ENCODE measurements at places on chromosomes 1 and 21. TPM values are rescaled to one million over a fixed set of nuclear protein-coding genes. Genes with fewer than 3 reads are reported as not detected.

MLLT11 gene
- total RNA-seq: 52.7 TPM

GRCh38 chr1:167629681-167630567 is at the start of gene RCSD1:
Gene RCSD1 (plus strand): TSS chr1:167630232. CDS start chr1:167630424, 192 bp downstream.
- peak; percentile 17 for DNase-seq

YY1AP1 gene
- 23.9 TPM for total RNA-seq

ERRFI1 gene
- total RNA-seq: 81.0 TPM

CHI3L2 gene
- total RNA-seq: not detected

DNA sequence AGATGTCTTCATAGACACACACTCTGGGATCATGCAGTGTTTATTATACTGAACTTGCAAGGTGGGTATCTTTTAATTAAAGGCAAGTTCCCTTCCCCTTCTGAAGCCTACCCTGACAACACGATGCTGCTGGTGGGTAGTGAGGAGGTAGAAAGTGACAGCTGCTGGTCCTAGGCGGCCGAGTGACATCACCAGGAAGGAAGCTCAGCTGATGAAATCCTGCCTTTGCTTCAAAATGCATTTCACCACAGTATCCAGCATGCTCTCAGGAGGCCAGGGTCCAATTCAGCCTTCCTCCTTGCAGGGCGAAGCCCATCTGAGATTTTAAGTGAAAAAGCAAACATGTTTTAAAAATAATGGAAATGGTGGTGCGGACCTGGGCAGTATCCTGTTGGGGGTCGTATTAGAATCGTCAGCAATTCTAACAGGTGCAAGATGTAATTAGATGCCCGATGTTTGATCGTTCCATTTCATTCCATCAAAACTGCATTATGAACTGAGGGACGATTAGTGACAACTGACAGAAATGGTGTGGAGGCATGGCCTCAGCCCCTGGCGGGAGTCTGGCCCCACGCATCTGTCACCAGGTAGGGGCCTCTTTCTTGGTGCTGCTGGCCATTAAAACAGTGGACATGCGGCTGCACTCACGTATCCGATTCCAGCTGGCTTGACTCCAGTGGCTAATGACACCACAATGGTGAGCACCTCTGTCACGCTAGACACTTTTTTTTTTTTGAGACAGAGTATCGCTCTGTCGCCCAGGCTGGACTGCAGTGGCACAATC is 324.8 kb upstream of the C1orf174 start:
- no peak for DNase-seq

- DNase-seq: no peak
These were observed 2.6 kb downstream of the PADI2 start for GRCh38 chr1:17116643-17117042.

DNA sequence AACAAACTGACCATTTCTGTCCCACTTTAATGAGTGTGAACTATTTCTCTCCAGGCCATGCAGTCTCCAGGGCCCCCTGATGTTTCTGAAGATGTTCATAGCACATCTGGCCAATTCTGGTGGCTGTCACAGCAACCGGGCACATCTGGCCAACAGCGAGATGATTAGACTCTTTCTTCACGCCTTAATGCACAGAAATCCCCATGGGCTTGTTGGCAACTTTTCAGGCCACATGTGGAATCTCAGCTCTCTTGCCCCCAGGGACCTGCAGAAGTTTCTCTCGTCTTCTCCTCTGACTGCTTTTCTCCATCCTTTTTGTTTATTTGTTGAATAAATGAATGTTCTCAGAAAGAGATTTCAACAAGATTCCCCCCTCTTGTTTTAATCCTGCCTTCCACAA is 71.2 kb upstream of the HMGB4 start:
- DNase-seq: no peak

NPHS2 gene
- not detected for total RNA-seq

NCMAP gene
- total RNA-seq: not detected

DNA sequence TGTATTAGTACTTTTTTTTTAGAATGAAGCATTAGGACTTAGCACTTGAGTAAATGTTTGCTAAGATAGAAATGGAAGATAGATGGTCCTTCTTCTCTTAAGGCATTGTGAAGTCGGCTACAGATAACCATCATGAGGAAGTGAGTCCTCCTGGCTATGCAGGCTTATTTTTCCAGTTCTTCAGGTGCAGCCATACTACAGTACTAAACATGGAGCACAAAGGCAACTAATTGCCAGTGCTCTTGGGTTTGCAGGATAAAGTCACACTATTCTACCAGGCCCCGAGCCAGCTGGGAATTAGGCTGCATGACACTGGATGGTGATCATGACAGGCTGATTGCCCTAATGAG is 197.3 kb upstream of the SGIP1 start:
- DNase-seq: no peak

DNA sequence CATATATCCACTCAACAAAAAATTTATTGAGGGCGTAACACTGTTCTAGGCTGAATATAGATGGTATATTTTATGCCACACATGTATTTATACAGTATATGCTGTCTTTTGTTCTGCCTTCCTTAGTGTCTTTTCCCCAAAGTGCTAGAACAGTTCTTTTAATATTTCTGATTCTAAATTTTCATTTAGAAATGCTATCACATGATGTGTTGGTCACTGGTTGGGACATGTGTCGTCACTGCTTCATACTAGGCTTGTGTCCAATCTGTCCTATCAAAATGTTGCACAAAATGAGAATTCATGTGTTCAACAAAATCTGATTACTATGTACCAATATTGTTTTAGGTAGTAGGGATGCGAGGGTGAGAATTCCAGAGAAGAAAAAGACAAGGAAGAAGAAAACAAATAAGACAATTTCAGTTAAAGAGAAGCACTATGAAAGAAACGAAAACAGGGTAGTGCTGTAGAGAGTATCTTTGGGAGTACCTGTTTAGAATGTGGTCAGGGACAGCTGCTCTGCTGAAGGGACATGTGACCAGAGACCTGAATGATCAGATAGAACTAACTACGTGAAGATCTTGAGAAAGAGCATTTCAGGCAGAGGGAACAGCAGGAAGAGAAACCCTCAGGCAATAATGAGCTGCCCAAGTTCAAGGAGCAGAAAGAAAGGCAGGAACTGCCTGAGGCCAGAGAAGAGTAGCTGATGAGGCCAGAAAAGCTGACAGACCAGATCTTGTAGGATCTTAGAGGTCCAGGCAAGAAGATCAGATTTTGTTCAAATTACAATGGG is 1.3 kb downstream of the KMO start:
- DNase-seq: no peak

LRRC71 gene
- not detected for total RNA-seq

GRCh38 chr21:31725202-31725839 is 6.6 kb downstream of the SCAF4 start:
- no peak for DNase-seq

DNA sequence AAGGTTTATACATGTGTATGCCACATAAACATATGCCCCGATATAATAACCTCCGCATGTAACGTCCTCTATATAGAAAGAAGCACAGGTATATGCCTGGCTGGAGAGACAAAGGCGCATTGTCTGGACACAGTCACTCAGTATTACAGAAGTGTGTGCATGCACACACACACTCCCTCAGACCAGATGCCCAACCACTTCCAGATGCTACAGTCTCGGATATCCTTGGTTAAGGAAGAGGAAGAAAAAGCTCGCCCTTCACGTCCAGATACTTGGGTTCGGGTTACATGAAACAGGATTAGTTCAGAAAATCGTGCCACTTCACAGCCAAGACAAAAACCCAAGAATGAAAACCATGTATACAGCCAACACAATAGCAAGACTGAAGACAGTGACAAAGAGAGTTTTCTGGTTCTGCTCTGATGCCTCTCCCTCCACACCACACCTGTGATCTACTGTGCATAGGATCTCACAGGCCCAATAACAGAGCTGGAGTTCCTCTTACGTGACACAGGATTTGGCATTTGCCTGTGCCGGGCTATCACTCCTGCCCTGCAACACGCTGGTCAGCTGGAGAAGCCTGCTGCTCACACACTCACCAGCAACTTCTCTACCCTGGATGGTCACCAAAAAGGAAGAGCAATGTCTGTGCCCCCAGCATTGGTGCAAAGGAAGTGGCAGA is 75.0 kb downstream of the SSBP3 start:
- DNase-seq: no peak

GRCh38 chr1:244456586-244456985 is 4.5 kb upstream of the CATSPERE start:
- no peak for DNase-seq

- DNase-seq: no peak
These were observed 180.2 kb upstream of the MAP1LC3C start for GRCh38 chr1:242178924-242179708.

DNA sequence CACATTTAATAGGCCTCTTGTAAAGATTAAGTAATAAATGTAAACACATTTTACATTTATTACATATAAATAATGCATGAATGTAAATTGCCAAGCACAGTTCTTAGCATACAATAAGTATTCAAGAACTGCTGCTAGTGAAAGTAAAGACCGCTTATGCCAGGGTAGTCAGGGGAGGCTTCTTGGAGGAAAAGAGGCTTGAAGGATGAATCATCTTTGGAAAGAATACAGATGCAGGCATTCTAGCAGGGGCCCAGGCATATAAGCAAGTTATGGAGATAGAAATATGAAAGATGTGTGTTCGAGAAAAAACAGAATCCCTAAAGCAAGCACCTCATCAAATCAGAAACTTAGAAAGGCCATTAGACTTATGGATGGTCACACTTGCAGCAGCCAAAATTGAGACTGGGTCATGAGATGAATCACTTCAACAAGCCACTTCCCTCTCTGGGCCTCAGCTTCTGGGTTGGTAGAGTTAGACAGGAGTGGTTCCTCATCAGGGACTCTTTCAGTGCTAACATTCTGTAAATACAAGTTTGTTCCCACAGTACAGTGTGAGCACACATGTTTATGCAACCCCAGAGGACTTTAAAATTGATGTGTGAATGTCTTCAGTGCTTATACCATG is 79.8 kb upstream of the ROR1 start:
- peak; percentile 55 for DNase-seq

DNA sequence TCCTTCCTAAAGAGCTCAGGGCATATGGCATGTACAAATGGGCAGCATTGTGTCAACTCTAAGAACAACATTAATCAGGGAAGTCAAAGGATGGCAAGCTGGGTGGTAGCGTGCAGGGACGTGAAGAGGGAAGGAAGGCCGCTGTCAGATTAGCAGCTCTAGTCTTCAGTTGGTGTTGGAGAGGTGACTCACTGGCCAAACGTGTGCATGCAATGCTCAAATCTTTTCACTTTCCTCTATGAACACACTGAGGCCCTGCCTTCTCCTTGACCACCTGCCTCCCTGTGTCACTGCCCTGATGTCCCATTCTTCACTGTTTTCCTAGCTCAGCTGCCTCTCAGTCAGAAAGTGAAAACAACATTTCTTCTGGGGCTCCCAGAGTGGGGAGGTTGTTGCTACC is 5.9 kb upstream of the PIGR start:
- peak; percentile 39 for DNase-seq

- DNase-seq: no peak
These were observed 4.2 kb downstream of the HLCS start for GRCh38 chr21:36962098-36962780.

DNA sequence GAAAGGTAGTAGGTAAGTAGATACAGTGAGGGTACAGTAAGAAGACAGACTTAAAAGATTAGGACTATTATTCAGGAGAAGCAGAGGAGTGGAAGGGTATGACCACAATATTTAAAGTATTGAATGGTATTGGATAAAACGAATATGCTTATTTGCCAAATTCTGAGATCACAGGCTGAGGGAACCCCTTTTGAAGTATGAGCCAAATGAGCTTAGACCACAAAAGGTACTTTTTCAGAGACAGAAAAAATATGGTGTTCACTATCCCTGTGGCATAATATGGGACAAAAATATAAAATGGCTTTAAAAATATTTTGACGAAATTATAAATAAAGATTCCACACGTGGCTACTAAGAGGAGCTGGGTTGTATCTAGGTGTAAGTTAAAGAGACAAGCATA is 880 bp upstream of the MTF2 start:
- no peak for DNase-seq

GRCh38 chr1:180527101-180527669 is 24.8 kb upstream of the ACBD6 start:
- peak; percentile 60 for DNase-seq

DNA sequence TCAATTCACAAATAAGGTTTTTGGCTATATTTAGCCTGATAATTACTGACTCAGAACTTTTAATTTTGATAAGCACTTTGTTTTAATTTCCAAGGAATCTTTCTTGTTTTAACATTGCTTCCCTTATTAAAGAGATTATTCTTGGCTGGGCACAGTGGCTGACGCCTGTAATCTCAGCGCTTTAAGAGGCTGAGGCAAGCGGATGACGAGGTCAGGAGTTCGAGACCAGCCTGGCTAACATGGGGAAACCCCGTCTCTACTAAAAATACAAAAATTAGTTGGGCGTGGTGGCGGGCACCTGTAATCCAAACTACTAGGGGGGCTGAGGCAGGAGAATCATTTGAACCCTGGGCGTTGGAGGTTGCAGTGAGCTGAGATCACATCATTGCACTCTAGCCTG is 13.8 kb downstream of the ALG14 start:
- no peak for DNase-seq

GRCh38 chr1:36965275-36966159 is 68.8 kb downstream of the GRIK3 start:
- peak; percentile 59 for DNase-seq

DNA sequence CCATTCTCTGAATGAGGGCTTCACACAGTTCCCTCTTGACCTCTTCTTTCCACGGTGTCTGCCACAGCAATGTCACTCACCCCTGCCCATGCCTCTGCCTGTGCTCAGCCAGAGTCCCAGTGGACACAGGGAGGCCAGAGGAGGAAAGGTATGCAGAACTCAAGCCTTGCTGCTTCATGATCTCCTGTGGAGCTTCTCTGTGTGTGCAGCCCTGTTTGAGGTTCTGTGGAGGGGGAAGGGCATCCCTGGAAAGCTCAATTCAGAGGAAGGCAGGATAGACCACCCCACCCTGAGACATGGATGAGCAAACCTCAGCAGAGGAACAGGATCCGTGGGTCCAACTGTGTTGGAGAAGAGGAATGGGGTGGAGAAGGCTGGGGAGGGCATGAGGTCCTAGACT is 2.0 kb downstream of the HCN3 start:
- no peak for DNase-seq

CITED4 gene
- total RNA-seq: 5.8 TPM

PLEKHA6 gene
- 0.83 TPM for total RNA-seq

NR1I3 gene
- total RNA-seq: not detected

- DNase-seq: peak; percentile 49
These were observed 33.2 kb upstream of the FAM163A start for GRCh38 chr1:179709841-179710329.

GRCh38 chr1:32272557-32273390 is 19.1 kb upstream of the HDAC1 start:
- DNase-seq: no peak

DNA sequence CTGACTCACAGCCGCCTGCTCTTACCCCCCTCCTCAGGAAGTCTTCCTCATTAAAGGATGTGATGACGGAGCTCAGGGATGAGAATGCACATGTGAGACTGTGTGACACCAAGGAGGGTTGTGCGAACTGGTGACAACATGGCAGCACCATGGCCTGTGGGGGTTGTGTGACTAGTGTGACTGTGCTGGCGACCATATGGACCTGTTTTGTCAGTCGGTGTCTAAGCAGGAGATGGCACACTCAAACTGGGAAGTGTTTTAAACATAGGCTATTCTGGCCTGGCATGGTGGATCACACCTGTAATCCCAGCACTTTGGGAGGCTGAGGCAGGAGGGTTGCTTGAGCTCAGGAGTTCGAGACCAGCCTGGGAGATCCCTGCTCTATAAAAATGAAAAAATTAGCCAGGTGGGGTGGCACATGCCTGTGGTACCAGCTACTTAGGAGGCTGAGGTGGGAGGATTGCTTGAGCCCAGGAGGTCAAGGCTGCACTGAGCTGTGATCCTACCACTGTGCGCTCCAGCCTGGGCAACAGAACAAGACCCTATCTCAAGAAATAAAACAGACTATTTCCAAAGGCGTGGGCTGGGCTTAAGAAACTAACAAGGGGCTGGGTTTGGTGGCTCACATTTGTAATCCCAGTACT is 7.4 kb downstream of the TRNP1 start:
- peak; percentile 91 for DNase-seq

Data from Daoy (cell line).